ENCODE measurements at places on chromosomes 2 and 18.

DNA sequence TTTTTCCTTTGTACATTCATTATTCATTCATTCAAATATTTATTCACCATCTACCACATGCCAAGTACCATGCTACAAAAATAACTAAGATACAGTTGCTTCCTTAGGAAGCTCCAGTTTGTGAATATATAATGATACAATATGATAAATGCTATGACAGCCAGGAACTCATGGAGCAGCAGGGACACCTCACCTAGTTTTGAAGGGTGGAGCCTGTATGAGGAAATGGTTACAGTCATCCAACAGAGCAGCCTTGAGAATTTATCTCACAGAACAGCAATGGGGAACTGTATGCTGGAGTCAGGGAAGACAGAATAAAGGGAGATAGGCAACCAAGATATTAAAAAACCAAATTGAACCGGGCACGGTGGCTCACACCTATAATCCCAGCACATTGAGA, 124.0 kb downstream of the OSBPL1A start:
- DNase-seq = no peak

DNA sequence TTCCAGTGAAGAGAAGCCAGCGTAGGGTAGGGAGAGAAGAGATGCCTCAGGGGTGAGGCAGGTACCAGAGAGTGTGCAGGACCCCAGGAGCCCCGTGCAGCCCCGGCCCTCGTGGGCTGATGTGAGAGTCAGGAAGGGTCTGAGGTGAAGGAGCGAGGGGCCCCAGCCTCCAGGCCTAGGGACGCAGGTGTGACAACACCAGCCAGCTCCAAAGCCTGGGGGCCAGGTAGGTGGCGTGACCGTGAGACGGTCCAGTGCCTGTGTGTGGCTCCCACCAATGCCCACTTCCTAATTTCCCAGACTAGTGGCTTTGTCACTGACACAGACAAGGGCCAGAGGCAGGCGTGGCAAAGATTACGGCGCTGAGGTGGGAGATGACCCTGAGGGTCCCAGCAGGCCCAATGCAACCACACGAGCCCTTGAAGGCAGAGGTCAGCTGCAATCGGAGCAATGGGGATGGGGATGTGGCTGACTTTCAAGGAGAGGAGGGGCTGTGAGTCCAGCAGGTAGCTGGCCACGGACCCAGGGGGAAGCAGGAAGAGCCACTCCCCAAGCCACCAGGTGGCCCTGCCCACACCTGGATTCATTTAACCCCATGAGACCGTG, 86.0 kb upstream of the SNTG2 start:
- DNase-seq = no peak

- DNase-seq = no peak
Observed at GRCh38 chr2:67878743-67879142, 184.1 kb downstream of the C1D start.

DNA sequence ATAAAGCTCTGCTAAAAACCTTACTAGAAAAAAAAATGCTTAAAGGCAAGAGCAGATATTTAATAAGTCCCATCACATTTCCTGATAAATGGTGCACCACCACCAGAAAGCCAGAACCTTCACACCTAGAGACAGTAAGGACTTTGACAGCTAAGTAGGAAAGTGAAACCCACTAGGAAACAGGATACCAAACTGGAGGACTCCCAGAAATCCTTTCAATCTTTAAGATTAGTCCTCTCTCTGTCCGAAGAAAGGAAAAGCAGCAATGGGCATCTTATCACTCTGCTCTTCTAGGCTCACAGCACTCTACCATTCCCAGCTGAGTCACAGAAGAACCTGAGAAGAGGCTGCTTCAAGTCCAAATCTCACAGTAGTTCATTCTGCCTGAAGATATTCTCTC, 3.7 kb downstream of the DYM start:
- DNase-seq = no peak

DNA sequence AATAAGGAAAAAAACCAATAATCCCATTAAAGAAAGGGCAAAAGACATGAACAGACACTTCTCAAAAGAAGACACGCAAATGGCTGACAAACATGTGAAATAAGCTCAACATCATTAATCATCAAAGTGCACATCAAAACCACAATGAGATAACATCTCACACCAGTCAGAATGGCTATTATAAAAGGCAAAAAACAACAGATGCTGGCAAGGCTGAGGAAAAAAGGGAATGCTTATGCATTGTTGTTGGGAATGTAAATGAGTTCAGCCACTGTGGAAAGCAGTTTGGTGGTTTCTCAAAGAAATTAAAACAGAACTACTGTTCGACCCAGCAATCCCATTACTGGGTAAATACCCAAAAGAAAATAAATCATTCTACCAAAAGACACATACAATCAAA, 285.6 kb downstream of the NR4A2 start:
- DNase-seq = no peak

DNA sequence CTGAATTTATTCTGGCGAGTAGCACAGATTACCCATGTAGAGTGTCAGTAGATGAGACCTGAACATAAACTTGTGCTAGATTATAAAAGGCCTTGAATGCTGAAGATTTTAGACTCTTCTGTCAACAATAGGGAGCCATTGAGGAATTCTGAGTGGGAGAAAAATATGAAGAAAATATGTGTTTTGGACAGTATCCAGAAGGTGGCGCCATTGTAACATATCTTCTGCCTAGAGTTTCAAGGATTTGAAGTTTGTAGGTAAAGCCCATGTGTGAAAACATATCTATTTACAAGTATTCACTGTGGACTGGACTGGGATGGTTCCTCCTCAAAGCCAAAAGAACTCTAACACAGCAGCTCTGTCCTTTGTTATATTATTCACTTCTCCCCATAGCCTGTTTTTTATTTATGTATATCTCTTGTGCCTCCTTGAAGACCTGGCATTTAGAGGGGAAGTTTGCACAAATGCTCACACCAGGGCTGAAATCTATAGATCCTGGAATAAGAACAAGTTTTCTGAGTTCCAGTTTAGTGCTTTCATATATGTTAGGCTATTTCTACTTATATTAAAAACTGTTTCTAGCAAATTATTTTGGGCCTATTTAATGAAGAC, 124.9 kb downstream of the RDH14 start:
- DNase-seq = no peak

- no peak for DNase-seq
Observed at GRCh38 chr18:68429111-68429510, 285.8 kb downstream of the TMX3 start.

GRCh38 chr2:237967463-237967951, 693 bp downstream of the UBE2F start:
- no peak for DNase-seq

GRCh38 chr2:25290811-25291495, 50.8 kb downstream of the DNMT3A start:
- no peak for DNase-seq

DNA sequence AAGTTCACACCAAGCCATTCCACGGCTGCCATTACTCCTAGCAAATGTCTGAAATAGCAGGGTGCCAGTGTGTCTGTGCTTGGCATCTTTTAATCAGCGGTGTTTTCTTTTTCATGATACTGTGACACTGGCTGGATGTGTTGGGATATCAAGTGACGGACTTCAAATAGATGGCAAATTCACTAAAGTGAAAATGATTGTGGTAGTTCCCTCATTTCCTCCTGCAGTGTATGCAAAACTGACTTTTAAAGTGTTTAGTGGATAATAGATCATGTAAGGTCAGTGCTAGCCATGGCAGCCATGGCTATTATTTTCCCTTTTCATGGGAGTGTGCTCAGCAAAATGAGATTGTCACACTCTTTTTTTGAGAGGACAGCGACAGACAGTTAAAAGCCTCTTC, 261.5 kb upstream of the SIX3 start:
- no peak for DNase-seq

DNA sequence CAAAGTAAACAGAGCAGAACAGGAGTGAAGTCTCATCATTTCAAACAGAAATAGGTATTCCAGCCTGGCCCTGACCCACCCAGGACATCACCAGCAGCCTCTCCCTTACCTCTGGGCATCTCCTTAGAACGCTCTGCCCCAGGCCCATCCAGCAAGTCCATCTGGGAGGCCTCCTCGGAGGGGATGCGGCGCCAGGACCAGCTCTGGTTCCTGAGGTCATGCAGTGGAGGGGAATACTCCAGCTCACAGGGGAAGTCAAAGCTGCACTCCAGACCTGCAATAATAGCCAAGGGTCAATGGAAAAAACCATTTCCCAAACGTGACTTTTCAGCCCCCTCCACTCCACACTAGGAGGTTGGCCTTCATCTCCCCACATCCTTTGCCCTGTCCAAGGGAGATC, 226.6 kb downstream of the ALK start:
- DNase-seq = no peak

DNA sequence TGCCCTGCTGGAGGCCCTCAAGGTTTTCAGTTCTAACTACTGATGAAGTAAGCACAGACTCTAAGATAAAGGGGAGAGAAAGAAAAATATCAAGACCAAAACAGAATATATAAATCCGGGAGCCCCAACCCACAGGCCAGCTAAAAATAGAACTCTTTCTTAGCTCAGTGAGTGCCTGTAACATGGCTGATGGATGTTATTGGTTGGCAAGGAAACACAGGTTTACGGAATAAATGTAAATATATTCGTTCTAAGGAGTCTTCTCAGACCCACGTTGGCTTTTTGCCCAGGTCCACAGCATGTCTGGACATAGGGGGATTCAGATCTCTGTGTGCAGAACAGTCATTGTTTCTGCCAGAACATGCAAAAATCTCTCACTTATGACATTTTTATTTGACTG, 139.0 kb upstream of the SERPINE2 start:
- no peak for DNase-seq

- DNase-seq = no peak
Observed at GRCh38 chr2:158542577-158542976, 85.8 kb downstream of the PKP4 start.

Measured in activated gamma-delta T cell treated with anti-CD3 and anti-CD28 coated beads, Interleukin-2, amount 50 U/mL, for 16 hours (primary cell).